SK-N-SH treated with all-trans-retinoic acid at 6 μM for 48 hours (cell line): ENCODE measurements at places on chromosomes 6 and 20.

DNA sequence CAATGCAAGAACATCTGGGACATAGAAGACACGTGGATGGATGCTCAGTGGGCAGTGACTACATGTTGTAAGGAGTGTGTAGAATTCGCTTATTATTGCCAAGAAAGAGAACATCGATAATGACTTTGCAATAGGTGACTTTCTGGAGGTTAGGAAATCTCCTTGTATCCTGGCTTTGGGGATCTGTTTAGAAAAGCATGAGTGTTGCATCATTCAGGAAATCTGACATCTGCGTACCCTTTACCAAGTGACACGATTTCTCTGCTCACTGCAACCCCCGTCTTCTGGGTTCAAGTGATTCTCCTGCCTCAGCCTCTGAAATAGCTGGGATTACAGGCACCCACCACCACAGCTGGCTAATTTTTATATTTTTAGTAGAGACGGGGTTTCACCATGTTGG is 23.2 kb downstream of the RIN2 start:
- ATAC-seq: no peak

DNA sequence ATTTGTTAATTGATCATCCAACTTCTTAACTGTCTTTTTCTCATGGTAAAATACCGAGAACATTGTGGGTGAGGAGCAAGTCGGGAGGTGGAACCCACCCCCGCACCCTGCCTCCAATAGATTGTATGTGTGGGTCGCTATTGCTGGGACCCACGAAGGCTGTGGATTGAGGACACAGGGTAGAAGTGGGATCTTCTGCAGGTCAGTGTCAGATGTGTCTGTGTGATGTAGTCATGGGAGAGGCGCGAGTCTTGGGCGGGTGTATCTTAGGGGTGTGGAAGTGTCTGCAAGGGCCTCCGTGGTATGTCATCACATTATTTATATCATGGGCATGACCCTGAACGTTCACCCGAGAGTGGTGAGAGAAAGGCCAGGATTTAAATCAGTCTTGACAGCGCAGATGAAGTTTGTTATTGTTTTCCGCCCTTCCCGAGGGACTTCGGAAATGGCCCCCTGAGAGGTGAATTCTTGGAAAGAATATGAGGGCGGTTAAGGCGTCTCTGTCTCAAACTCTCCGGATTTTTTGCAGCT is 472 bp upstream of the PAQR8 start:
- no peak; the same call in 2 of the 3 replicates for ATAC-seq

DNA sequence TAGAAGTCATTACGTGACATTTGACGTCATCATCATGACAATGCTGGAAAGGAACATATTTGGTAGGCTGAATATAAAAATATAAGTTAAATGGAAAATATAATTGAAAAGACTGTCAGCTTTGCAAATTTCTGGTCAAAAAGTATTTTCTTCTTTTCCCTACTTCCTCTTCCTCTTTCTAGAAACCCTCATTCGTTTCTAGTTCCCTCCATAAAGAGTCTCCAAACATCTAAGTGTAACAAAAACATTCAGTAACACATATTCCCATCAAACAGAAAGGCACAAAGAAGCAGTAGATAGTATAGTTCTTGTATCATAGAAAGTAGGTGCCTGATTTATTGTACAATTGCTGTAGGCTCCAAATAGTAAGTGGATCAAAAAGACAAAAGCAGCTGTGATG is 150.8 kb upstream of the FAM83B start:
- no peak for ATAC-seq

DNA sequence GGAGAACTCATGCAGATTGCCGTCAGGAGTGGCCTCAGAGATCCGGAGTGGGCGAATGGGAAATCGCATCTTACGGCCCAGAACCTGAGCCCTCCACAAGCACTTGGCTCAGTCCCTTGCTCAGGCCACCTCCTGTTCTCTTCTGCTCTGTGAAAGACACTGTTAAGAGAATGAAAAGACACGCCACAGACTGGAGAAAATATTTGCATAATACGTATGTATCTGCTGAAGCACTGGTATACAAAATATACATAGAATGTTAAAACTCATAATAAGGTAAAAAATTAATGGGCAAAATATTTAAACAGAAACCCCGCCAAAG is 838 bp upstream of the POM121L2 start:
- peak; percentile 52 for ATAC-seq

DNA sequence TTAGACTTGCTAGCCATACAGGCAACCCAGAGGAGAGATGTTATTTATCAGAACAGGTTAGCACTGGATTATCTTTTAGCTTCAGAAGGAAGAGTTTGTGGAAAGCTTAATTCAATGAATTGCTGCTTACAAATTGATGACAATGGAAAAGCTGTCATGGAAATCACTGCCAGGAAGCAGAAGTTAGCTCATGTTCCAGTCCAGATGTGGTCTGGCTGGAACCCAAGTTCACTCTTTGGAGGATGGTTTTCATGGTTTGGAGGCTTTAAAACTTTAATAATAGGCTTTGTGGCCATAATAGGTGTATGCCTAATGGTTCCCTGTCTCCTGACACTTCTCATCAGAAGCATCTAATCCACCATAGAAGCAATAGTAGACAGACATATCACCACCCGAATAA is 699.0 kb downstream of the PHF3 start:
- no peak for ATAC-seq

DNA sequence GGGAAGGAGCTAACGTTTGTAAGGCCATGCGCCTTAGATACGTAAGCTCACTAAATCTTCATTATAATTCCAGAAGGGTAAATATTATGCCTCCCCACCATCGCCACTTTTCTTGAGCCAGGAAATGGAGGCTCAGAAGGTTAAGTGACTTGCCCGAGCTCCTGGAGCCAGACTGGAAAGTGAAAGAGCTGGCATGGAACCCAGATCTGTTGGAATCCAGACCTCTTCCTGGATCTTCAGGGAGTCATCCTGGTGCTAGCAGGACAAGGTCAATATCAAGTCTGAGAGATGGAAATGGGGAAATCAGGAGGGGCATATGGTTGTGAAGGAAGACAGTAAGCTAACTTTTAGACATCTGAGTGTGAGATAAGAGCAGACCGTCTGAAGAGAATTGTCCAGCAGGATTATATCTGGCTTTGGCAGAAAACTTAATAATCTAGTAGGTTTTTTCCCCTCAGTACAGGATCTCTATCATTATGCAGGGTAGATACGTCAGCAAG is 6.2 kb downstream of the TMEM200A start:
- peak; percentile 45 for ATAC-seq

- no peak for ATAC-seq
Measured at GRCh38 chr6:44278315-44278714, 8.1 kb downstream of the TMEM151B start.

DNA sequence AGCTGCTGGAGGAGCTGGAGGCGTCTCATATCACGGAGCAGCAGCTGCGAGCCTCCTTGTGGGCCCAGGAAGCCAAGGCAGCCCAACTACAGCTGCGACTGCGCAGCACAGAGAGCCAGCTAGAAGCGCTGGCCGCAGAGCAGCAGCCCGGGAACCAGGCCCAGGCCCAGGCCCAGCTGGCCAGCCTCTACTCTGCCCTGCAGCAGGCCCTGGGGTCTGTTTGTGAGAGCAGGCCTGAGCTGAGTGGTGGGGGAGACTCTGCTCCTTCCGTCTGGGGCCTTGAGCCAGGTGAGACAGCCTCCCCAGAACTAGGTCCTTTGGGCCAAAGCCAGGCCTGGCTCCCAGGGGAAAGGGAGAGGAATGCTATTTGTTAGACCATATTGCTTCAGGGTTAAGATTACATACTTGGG is 31.7 kb downstream of the C20orf173 start:
- ATAC-seq: no peak

- no peak for ATAC-seq
Measured at GRCh38 chr6:48511378-48511777, 400.4 kb upstream of the PTCHD4 start.

- ATAC-seq: no peak
Measured at GRCh38 chr20:23874747-23875146, 4.8 kb downstream of the CST5 start.

DNA sequence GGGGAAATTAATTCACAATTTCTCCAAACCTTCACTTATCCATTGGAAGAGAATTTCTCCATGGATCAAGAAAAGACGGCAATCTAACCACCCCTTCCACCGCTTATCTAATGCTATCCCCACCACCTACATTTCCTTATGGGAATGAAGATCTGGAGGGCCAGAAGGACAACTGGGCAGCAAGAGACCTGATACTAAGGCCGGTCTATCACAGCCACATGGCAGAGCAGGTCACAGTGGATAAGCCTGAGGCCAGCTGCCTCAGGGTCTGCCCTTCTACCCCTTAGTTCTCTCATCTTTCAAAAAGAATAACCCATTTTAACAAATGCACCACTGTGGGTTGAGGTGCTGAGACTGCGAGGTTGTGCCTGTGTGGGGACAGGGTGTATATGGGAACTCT is 37.1 kb downstream of the MAN1A1 start:
- ATAC-seq: no peak

DNA sequence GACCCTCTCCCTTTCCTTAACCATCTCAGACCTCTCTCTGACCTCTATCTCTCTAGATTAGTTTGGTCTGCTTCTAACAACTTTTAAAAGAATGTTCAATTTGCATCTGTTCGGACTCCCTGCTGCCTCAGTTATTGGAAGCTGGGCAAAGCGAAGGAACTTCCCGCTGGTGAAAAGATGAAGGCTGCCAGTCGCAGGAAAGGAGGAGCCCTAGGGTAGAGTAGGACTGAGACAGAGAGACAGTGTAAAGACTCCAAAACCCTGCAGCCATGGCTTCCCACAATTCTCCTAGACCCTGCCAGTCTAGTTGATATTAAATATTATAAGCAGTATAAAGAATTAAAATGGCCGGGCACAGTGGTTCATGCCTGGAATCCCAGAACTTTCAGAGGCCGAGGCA is 581.8 kb downstream of the EPM2A start:
- ATAC-seq: no peak
